ENCODE measurements at places on chromosomes 11 and 22.

DNA sequence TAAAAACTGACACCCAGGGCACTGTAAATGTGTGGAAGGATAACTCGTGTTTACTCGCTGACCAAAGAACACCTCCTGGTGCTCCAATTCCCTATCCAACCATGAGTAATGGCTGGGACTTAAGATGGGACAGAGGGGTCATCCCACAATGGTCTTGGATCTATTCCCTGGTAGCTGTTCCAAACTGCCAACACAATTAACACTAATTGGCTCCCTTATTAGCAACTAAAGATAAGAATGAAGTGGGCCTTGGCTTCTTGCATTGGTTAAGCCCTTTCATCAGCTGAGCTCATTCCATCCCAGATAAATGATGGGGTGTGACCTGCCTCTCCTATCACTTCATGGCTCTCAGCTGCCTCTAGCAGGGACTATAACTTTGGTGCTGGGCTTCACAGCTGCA, 1.5 kb upstream of the SIK3 start:
- DNase-seq: no peak

GRCh38 chr11:15800111-15800800, 556.1 kb downstream of the SOX6 start:
- peak; percentile 76 for DNase-seq

GRCh38 chr11:9758637-9759518, 95.0 kb downstream of the SWAP70 start:
- DNase-seq: peak; percentile 87

DNA sequence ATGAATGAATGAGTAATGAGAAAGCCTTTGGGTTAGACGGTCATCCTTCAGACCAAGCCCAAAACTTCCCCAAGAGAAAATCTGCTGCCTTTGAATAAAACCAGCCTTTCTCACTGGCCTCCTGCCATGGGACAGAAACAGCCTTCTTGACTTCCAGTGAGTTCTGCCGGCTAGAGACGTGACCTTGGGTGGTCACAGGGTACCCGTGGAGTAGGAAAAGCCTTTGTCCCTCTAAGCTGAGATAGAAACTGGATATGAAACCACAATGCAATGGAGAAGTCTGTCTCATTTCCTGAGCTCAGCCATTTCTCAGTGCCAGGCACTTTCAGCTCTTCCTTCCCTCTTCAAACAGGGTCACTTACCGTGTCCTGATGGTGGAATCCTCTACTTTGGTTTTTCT, 21.2 kb upstream of the YWHAH start:
- DNase-seq: no peak

GRCh38 chr11:94755494-94755893, 12.7 kb upstream of the AMOTL1 start:
- DNase-seq: no peak

DNA sequence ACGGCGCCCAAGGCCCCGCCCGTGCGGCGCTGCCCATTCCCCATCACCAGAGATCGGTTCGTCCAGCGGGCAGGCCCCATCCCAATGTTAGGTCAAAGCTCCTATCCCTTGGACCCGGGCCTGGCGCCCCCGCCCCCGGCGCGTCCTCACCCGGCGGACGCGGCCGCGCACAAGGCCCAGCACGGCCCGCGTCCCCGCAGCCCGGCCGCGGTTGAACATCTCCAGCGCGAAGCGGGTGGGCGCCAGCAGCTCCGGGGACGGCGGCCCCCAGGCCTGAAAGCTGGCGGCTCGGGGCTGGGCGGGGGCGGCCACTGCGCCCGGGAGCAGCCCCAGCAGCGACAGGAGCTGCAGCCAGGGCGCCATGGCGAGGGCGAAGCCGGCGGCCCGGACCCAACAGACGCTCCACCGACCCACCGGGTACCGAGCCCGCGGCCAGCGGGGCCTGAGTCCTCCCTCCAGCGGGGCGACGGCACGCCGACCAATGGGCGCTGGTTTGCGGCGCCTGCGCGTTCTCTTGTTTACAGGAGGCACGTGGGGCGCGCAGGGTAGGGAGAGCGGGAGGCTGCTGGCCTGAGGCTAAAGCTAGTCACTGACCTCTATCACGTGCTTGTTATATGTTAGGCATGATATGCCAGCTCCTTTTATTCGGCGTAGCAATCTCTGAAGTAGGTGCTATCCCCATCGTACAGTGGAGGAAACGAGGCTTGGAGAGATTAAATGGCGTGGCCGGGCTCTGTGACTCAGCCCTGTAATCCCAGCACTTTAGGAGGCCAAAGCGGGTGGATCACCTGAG, at the start of gene CTSF:
Gene CTSF (minus strand): TSS at position 483 of the 793 bp plus-strand sequence. CDS start 120 bp downstream, at position 363.
- DNase-seq: peak; percentile 74

DNA sequence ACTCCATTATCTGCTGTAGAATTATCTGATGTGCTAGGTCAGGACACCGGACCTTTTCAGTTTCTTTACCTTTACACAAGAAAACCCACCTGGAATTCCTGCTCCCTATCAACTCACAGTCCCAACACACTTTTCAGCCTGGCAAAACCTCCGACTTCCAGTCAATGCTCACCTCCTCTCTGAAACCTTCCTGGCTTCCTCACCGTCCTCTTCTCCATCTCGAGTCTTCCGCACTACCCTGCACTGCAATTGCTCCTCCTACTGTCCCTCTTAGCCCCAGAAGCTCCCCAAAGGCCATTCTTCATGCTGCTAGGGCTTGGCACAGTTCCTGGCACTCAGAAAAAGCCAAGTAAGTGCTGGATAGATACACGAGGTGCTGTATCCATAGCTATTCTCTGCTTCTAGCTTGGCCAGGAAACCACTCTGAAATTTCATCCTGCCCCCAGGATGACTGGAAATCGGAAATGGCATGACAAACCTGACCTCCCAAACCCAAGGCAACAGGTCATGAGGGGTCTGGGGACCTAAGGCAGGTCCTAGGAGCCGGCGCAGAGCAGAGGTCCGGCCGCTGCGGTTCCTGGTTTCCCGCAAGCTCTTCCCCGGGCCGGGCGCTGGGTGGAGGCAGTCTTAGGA, 702 bp downstream of the SYN3 start:
- no peak for DNase-seq

DNA sequence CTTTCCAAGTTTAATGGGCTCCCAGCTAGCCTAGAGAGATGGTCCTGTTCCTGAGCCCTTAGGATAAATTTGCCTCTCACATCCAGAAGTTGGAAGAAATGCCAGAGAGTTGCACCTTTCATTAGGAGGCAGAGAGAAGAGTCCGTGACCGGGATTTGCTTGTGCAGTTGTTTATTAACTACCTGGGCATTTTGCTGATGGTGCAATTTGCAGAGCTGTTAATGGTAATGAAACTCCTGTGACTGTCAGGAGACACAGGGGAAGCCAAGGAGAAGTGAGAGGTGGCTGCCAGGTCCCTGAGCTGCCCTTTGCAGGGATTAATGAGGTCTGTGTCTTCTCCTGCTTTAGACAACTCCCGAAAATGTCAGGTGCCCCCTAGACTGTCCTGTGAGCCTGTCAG, 69.1 kb upstream of the B3GAT1 start:
- no peak for DNase-seq

GRCh38 chr11:28146123-28146751, 38.0 kb downstream of the METTL15 start:
- DNase-seq: peak; percentile 91

GRCh38 chr11:76131671-76132631, 74.4 kb downstream of the WNT11 start:
- peak; percentile 52 for DNase-seq

- DNase-seq: no peak
Measured at GRCh38 chr22:38987171-38987895, 5.2 kb downstream of the APOBEC3B start.

DNA sequence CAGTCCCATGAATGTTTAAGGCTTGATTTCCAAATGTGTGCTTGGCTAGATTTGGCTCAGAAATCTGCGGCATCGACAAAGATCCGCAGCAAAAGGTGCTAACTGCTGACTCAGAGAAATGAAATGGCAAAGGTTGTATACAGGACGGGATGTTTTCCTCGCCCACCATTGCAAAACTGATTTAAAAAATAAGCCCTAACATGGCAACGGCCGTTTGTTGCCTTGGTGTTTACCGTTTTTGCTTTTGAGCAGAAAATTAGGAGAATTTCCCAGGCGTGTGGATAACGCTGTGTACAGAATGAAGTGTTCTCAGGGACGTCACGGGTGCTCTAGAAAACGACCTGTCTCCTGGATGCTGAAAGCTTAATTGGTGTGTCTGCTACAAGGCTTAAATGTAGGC, 70.2 kb downstream of the ARHGAP8 start:
- DNase-seq: no peak

DNA sequence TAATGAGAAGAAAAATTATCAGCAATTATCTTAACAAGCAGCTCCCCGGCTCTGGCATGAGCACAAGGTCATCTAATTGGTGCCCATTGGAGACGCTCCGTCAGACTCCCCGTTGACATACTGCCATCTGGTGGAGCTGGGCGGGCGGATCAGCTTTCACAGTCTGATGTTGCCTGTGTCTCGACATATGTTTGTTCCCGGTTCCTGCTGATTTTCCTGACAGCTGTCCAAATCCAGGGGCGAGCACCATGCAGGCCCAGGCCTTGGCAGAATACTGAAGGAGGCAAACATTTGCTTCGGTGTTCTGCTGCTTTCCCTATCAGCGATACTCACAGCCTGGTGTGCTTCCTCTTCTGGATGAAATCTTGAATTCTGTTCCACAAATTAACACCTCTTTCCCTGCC, 43.8 kb upstream of the BARX2 start:
- DNase-seq: peak; percentile 73

GRCh38 chr11:118353084-118353710, 6.2 kb upstream of the UBE4A start:
- peak; percentile 30 for DNase-seq

- no peak for DNase-seq
Measured at GRCh38 chr11:12764187-12764914, 90.1 kb downstream of the TEAD1 start.

DNA sequence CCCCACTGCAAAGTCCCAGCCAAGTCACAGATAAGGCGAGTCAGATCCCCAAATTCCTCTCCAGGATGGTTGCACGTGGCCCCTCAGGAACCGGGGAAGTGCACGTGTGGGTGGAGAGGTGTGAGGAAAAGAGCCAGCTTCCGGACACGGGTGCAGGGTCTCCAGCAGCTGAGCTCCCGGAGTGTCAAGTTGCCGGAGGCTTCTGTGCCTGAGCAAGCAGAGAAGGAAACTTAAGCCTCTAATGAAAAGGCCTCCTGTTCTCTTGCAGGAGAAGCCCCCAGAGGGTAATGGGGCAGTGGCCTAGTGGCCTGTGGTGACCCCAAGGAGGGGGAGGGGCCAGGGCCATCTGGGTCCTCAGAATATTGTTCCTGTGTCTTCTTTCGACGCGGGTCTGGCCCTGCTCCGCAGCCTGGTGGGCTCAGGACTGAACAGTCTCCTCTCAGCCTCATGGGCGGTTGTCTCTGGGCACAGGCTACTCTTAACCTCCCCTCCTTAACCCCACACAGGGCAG, 147.9 kb downstream of the FEZ1 start:
- no peak for DNase-seq

GRCh38 chr11:115197433-115197832, 306.8 kb downstream of the CADM1 start:
- no peak for DNase-seq

DNA sequence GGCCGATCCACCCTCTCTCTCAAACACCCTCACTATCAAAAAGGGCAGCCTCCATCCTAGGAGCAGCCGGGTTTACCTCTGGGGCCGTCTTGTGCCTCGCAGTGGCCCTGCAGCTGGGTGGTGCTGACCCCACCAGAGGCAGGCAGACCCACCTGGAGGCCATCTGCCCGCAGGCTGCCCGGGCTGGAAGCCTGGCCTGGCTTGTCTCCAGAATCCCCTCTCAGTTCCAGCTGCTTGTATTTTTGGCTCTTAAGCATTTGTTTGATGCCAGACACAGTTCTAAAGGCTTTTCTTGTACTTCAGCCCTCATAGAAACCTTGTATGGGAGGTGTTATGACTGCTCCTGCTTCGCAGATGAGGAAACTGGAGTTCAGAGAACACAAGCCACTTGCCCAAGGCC, 4.2 kb upstream of the NFAM1 start:
- DNase-seq: no peak

- DNase-seq: peak; percentile 6
Measured at GRCh38 chr11:83691451-83691950, 405.3 kb upstream of the CCDC90B start.

GRCh38 chr22:21714059-21714770, 21.4 kb downstream of the YPEL1 start:
- no peak for DNase-seq

DNA sequence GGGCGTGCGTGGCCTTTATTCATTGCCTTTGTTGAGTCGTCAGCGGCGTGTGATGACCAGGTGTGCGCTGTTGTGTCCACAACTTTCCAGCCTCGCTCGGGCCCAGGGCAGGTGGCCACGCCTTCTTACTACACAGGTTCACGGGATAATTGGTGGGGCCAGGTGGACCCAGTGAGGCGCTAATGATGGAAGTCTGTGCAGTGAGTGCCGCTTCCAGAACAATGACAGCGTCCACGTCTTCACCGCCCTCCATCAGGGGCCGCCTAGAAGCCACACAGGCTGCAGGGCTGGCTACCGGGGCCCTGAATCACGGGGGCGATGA, 1197.3 kb downstream of the BRD1 start:
- DNase-seq: no peak

GRCh38 chr22:44459041-44459440, 39.0 kb downstream of the RTL6 start:
- no peak for DNase-seq

GRCh38 chr22:46079861-46080821, 70.2 kb upstream of the PPARA start:
- DNase-seq: peak; percentile 80

- DNase-seq: peak; percentile 62
Measured at GRCh38 chr11:2420502-2421225, 20.1 kb downstream of the TSSC4 start.

- DNase-seq: no peak
Measured at GRCh38 chr22:27980424-27981148, 61.5 kb upstream of the PITPNB start.

- DNase-seq: no peak
Measured at GRCh38 chr11:44536788-44537516, 28.5 kb upstream of the CD82 start.

GRCh38 chr11:22780952-22781593, 48.5 kb downstream of the SVIP start:
- no peak for DNase-seq

GRCh38 chr11:11089805-11090204, 232.0 kb upstream of the ZBED5 start:
- DNase-seq: no peak

DNA sequence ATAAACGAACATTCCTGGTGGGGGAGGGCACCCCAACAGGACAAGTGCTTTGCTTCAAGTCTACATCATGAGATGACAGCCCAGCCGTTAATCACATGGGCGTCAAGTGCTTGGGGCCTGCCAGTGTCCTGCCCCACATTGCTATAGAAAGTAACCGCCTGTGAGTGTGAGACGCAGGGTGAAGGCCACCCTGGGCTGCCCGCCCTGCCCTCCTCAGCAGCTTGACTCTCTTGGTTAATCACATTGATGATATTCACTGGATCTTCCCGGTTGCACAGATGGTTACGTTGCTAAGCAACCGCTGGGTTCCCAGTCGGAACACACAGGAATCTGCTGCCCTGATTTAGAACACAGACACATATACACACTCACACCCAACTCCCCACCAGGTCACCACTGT, 79.3 kb downstream of the CTTN start:
- DNase-seq: no peak

DNA sequence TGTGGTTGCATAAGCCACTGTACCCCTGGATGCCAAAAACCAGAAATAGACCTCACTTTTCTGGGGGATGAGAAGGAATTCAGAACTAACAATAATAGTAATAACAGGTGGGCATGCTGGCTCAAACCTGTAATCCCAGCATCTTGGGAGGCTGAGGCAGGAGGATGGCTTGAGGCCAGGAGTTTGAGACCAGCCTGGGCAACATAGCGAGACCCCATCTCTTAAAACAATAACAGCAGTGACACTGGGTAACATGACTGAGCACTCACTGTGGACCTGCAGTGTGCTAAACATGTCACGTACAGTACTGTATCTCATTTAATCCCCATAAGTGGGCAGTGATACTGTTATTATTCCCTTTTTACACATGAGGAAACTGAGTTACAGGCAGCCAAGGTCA, 10.0 kb downstream of the FLRT1 start:
- DNase-seq: no peak

All from fibroblast of villous mesenchyme (primary cell).